IMR-90 (cell line): ENCODE measurements at places on chromosomes 13 and 19.

DNA sequence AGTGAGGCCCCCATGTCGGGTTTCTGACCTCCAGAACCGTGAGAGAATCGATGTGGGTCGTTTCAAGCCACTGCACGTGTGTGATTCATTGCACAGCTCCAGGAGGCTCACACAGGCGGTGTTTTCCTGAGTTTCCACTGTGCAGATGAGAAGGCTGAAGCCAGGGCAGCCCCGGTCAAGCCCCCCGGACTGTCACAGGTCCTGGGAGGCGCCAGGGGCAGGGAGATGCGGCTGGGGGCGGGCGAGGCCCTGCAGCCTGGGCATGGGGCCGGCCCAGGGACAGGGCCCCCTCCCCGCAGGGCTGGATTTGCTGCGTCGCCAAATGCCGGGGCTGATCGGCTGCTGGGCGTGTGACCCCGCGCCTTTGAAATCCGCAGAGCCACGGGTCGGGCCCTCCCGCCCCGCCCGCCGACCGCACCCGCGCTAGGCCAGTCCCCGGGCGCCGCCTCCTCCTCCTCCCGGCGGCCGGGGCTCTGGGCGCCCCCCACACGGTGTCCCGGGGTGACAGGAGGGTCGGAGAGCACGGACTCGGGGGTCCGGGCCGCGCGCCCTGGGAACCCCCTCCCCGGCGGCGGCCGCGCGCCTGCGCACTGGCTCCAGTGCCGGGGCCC, 9.9 kb upstream of the MKNK2 start:
- peak; percentile 69 for DNase-seq

- DNase-seq = peak; percentile 54
These were observed 84.4 kb downstream of the DNAJC15 start for GRCh38 chr13:43107780-43108179.

- DNase-seq = no peak
These were observed 320.6 kb downstream of the FOXO1 start for GRCh38 chr13:40345654-40346372.

DNA sequence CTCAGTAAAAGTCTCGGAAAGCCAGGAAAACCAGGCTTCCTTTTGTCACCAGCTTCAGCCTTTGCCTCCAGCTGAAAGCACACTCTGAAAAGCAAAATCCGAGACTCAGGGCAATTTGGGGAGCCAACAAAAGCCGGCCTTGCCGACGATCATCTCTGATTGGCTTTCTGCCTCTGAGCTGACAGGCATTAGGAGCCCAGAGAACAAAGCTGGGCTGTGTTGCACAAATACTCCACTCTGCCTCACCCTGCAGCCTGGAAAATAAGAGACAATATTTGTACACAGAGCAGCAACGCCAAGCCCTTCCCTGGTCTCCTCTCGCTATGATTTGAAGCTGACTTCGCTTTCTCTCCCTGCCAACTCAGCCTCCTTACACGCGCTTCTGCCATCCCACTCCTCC, 46.9 kb downstream of the CACNA1A start:
- no peak for DNase-seq

- no peak for DNase-seq
These were observed 2.0 kb downstream of the USPL1 start for GRCh38 chr13:30619731-30620130.
